ENCODE measurements at places on chromosomes 11 and 22. TPM values are rescaled to one million over a fixed set of nuclear protein-coding genes. Genes with fewer than 3 reads are reported as not detected.

Gene FOLR2
- not detected for total RNA-seq

Gene SCGB1D2
- total RNA-seq = not detected

Gene OR2AT4
- not detected for total RNA-seq

Gene ZC3H12C
- total RNA-seq = 11.2 TPM

Gene GPHA2
- not detected for total RNA-seq

Gene TEX12
- 0.32 TPM for total RNA-seq

Gene TMEM132A
- total RNA-seq = 16.0 TPM

Gene ESAM
- not detected for total RNA-seq

Gene ABTB2
- 9.1 TPM for total RNA-seq

Gene GRIK4
- total RNA-seq = 0.16 TPM

Gene MS4A8
- not detected for total RNA-seq

Gene ASRGL1
- total RNA-seq = 0.32 TPM
